ENCODE measurements at places on chromosomes 5 and 9.
A peak's percentile ranks its signal among the peaks of the same experiment; 100 is the strongest.

DNA sequence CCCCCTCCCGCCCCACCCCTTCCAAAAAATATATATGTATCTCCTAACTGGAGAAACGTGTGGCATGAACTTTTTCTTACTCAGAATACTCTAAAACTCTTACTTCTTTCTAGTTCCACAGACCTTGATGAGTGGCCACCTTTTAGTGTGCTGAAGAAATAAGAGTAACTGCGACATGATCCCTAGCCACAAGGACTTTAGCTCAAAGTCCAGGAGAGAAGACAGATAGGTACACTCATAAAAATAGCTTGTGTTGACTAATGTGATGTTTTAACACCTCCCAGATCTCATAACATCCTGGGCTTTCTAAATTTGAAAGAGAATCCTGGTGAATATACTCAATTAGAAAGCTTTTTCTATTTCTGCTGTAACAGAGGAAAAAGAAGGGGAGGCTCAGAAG, 1005.0 kb upstream of the DMAC1 start:
- no peak for DNase-seq

- peak; percentile 10 for DNase-seq
Measured at GRCh38 chr9:36566813-36567221, 5.9 kb upstream of the MELK start.

DNA sequence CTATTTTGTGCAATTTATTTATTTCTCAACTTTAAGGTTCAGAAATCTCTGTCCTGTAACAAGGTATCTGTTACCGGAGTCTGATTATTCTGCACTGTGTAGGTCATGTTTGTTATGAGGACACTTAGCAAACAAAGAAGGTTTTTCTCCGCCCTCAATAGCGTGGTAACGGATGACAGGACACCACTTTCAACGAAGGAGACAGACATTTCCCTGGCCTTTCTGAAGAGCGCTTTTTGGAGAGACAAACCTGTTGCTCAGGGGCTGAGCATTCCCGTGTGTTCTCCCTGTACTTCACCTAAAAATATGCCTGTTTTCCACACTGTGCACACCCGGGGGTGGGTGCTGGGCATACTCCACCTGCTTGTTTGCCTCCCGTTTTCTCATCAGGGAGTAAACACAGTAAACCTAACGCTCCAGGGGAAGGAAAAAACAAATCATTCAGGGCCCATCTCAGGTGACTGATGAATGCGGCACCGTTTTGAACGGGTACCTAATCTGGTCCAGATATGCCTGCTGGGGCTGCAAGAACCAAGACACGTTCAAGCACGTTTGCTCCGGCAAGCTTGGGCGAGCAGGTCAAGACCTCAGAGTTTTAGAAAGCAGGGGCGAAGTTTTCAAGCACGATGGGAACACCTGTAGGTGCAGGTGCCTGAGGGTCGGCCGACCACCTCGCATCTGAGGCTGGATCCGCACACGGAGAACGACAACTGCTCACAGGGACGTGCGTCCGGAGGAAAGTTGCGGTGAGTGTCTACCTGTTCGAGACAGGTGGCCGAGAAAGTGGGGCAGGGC, 859 bp downstream of the RETREG1 start:
- DNase-seq, result no peak

DNA sequence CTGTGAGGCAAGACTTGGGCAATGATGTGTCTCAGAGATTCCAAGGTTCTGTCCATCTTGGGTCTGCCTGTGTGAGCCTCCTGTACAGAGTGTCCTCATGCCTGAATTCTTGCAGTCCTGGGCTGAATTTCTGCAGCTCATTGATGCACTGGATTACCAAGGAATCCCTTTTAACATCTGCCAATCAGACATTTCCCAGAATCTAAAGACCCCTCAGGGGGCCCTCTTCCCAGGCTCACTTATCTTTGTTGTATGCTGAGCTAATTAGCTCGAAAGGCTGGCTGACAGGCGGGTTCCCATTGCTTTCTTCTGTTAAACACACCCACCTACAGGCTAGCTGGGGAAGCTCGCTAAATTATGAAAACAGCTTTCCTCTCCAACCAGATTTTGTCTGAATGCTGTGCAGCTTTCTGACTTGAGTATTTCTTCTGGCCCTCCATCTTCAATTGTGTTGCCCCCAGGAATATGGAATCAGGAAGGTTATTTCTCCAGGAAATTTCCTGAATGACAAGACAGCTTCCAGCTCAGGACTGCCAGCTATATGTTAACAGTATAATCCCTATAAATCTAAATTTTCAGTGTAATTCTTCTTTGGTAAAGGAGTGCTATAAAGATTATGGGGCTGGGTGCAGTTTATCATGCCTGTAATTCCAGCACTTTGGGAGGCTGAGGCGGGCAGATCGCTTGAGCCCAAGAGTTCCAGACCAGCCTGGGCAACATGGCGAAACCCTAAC, at the start of gene LIX1:
LIX1 (minus strand) TSS at position 91 of the 734 bp plus-strand sequence; CDS start at position 56, 35 bp downstream.
- DNase-seq, result peak; percentile 35

DNA sequence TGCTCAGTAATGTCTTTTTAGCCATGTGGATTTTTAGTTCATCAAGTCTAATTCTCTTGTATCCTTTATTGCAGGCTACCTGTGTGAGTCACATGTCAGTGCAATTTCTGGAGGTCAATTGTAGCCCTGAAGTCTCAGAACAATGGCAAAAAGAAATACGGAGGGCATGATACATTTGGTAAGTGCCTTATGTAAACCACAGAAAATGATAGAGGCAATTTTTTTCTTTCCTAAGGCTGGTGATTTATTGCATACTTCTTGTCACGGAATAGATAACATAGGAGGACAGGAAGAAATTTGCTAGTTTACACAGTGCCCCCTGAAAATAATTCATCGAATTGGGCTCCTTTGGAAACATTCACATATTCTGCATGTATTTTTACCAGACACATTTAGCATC, 235.9 kb downstream of the DMRTA1 start:
- DNase-seq, result no peak

DNA sequence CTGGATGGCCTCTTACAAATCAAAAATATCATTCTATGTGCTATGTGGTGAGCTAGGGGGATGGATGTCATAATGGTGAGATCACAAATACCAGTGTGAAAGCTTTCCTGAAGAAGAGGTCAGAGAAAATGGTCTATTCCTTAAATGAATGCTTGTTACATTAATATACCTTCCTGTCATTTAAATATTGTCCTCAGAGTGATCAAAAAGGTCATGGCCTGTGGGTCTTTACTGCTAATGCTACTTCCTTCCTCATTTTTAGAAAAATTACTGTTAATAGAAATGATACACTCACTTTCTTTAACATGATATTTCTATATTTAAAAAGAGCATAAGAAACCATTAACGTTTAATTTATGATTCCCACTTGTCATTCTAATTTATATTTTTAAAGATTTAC, 9.7 kb downstream of the OMD start:
- DNase-seq, result peak; percentile 7

DNA sequence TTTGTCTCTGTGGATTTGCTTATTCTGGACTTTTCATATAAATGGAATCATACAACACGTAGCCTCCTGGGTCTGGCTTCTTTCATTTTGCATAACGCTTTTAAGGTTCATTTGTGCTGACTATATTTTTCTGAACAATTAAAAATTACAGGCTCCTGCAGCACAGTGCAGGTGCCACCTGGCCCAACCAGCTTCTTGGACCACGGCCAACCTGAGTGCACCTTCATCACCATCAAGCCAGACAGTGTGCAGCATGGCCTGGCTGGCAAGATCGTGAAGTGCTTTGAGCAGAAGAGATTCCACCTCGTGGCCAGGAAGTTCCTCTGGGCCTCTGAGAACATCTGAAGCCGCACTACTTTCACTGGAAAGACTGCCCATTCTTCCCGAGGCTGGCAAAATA, 53.5 kb upstream of the COL15A1 start:
- no peak for DNase-seq
